Fibroblast of the conjunctiva (primary cell): ENCODE measurements at places on chromosomes 11 and 22.

DNA sequence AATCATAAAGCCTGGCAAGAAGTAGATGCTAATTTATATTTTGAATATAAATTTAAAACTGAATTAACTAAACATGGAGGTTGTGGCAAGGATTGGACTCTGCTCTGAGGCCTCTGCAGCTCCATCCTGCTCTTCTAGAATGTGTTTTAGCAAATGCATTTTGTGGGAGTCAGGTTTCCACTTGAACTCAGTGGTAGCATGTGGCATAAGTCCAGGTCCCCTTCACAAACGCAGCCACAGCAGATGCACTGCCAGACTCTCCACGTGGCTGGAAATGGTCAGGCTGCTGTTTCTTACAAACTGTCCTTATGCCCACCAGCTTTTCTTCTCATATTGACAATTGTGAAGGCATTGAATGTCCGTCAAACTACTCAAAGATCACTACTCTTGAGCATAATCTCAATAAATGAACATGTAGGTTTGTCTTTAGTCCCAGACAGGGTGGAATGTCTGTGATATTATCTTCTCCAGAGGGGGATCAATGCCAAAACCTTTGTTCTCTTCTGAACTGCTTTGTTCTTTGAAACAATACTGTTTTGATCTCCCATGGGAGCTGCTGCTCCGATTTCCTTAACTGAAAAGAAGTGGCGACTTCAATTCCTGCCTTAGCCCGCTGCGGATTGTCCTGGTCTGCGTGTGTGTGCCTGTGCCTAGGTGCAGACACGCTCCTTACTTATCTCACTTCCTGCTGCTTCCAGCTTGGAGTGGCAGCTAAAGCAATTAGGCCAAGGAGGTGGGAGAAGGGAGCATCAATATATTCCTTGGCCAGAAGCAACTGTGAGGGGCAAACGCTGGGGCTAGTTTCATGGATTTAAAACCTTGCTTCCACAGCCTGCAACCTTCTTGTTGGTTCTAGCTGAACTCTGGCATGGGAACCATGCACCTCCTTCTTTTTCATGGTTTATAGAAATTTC lies 24.2 kb downstream of the EIF4G2 start:
- DNase-seq: no peak

GRCh38 chr11:12757416-12757815 lies 83.2 kb downstream of the TEAD1 start:
- no peak for DNase-seq

DNA sequence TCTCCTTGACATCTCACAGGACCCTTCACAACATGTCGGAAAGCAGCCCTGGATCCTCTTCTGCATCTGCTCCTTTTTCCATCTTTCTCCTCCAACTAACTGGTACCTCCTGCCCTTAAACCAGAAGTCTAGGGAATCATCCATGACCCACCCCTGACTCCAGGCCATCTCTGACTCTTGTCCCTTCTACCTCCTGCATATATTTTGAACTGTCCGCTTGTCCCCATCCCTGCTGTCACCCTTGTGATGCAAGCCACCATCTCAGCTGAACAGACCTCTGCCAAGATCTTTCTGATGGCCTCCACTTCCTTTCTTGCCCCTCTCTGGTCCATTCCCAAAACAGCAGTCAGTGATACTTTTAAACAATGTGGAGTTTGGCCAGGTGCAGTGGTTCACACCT lies 7.0 kb downstream of the RIBC2 start:
- DNase-seq: no peak

DNA sequence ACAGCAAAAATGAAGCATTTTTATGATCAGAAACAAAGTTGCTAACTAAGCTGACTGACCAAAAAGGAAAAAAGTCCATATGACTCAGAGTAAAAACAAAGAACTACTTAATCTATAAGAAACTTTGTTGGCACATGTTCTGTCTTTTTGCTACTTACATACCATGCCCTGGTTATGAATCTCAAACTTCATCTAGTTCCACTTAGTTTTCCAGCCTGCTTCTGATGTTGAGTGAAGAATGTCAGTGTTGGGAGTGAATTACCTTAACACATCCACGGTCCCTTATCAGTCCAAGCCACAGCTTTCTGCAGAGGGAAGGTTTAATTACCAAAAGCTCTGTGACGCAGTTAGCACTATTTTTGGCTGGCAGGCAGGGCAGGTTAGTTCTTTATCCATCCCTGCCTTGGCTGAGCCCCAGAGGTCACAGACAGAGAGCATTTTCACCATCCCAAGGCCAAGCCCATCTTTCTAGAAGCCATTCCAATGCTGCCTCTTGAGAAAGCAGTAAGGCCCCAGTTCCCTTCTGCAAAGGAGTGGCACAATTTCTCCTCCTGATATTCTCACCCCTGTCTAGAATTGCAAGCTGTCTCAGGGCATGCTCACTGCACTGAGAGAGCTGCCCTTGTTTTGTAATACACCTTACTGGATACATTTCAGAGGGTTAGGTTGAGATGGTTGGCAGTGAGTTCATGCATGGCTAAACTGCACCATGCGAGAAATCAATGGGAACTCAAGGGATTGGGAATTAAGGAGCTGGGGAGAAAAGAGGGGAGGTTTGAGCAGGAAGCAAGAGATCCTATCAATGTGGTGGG lies 67.1 kb downstream of the SLC1A2 start:
- DNase-seq: peak; percentile 65

DNA sequence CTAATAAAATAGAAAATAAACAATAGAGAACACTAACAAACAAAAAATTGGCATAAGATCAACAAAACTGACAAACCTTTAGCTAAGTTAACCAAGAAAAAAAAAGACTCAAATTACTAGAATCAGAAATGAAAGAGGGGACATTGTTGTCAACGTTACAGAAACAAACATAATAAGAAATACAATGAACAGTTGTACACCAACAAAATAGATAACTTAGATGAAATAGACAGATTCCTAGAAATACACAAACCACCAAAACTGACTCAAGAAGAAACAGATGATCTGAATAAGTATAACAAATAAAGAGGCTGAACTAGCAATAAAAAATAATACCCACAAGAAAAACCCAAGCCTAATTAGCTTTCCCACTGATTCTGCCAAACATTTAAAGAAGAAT lies 34.7 kb upstream of the TMPRSS4 start:
- DNase-seq: no peak
